ENCODE measurements at places on chromosomes 11 and 22. TPM values are rescaled to one million over a fixed set of nuclear protein-coding genes. Genes with fewer than 3 reads are reported as not detected.

DNA sequence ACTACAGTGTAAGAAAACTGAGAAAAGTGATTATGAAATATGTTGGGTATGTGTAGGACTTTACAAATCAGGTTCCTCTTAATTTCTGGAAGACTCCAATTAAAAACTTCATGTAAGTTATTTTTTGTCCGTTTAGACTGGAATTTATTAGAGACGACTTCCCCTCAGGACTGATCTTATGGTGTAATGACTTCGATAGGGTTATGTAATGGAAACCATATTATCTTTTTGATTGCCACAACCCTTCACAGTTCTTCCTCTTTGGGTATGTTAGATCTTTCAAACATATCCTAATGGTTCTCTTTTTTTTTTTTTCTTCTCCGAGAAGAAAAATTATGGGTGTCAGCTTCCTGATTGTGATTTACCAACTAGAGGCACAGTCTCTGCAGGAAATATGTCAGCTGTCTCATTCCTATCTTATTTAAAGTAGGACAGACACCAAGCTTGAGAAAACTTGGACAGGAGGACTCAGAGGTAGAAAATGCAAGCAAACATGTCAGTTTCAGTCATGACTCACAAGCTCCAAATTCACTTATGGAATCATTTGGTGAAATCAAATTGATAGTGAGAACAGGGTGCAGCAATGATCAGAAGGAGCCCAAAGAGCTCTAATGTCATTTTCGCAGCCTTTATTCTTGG is 11.1 kb upstream of the LDLRAD3 start:
- peak; percentile 24 for DNase-seq

DNA sequence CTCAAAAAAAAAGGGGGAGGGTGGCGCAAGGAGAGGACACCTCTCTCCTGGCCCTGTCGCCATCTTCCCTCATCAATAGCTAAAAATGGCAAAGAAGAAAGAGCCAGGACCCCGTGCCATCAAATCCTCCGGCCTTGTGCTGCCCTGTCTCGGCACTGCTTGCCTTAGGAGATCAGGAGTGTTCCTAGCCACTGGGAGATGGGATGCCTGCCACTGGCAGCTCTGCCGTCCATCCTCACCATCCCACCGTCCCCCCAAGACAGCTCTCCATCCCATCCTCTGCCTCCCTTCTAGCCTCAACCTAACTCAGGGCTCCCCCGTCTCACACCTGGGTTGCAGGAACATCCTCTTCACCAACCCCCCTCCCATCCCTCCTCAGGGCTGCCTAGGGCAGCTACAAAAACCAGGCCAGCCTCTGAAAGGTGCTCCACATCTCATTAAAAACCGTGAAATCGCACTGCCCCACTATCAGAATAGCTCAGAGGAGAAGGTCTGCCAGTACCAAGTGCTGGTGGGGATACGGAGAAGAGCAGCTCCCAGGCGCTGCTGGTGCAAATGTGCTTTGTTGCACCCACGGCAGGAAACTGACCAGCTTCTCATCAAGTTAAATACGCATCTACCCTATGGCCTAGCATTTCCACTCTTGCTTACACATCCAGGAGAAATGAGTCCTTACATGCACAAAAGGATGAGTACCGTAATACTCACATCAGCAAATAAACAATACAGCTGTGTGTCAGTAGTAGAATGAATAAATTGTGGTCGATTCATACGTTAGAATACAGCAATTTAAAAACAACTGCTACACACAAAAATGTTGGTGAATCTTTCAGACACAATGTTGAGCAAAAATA is 31.7 kb upstream of the GCAT start:
- peak; percentile 62 for DNase-seq

The RASGRP2 gene
- total RNA-seq = 1.3 TPM

- DNase-seq = no peak
These were observed 58.8 kb downstream of the ISX start for GRCh38 chr22:35124691-35125219.

The TAF1D gene
- total RNA-seq = 85.2 TPM

GRCh38 chr11:68942751-68943271 is 38.0 kb downstream of the MRGPRD start:
- no peak for DNase-seq

- no peak for DNase-seq
These were observed 74.3 kb downstream of the GRAMD1B start for GRCh38 chr11:123504401-123504800.

DNA sequence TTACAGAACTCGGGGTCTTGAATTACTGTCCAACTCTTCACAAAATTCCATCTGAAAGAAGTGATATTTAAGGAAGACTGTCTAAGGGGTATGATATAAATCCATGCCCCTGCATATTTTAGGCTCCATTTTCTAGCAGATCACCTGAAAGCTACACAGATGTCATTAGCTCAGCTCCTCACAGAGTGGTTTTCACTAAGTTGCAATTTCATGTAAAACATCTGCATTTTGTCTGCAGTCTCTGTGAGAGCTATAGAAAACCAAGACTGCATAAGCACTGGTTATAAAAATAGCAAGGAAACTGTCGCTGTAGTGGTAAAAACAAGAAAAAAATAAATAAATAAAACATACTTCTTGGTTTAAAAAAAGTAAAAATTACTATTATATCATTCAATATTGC is 103.4 kb downstream of the RPL27A start:
- no peak for DNase-seq

The TTC36 gene
- total RNA-seq = 1.6 TPM

The FAM111B gene
- 6.9 TPM for total RNA-seq

GRCh38 chr11:22343371-22344032 is 5.3 kb downstream of the SLC17A6 start:
- no peak for DNase-seq

DNA sequence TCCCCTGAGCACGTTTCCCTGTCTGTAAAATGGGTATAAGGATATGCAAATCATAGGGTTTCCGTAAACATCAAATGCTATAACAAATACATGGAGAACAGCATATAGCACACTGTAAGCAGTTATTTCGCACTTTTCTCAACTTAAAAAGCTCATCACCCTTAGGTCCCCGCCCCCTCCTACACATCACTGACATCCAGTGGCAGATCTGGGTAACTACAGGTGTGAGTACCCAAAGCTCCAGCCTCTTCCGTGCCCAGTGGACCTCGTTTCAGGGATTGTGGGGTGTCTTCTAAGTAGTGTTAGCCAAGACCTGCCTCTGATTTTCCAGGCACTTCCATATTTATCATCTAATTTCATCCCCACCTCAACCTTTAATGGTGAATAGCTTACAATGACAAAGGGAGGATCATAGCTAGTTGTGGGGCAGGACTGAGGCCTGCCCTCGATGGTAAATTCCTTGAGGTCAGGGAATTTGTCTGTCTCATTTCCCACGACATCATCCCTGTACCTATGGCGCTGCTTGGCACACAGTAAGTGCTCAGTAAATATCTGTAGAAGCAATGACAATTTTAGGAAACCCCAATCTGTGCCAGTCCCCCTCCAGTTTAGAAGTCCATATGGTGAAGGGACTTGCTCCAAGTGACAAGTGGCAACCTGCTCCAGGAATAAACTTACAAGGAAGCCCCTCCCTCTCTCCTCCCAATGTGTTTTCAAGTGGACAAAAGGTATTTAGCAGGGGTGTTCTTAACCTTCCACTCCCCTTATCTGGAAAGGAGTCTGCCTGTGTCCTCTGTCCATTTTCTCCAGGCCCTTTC is 340.5 kb downstream of the TENM4 start:
- DNase-seq = peak; percentile 67

The POU2AF1 gene
- not detected for total RNA-seq

GRCh38 chr11:109422870-109423465 is 978 bp downstream of the C11orf87 start:
- peak; percentile 4 for DNase-seq

DNA sequence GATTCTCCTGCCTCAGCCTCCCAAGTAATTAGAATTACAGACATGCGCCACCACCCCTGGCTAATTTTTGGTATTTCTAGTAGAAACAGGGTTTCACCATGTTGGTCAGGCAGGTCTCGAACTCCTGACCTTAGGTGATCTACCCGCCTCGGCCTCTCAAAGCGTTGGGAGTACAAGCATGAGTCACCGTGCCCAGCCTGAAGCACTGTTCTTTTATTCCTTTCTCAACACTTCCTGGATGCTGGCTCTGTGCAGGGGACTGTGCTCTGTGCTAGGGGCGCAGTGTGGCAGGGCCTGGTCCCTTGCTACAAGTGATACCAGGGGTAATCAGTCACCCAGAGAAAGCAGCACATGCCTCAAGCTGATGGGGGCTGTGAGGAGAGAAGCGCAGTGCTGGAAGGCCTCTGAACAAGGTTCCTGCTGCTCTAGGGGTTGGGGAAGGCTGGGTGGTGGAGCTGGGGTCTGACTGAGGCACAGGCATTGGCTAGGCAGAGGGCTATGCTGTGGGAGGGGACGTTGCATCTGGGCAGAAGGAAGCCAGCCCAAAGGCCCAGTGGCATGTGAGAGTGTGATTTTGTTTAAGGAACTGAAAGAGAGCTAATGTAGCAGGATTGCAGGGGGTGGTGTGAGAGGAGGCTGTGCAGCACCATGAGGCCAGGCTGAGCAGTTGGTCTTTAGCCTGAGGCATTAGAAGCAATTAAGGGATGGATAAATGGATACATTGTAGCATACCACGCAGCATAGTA is 42.5 kb downstream of the CABIN1 start:
- peak; percentile 19 for DNase-seq

The CSRP3 gene
- not detected for total RNA-seq

The C11orf65 gene
- total RNA-seq = under 0.01 TPM

The ATG16L2 gene
- 5.2 TPM for total RNA-seq

The GNB1L gene
- total RNA-seq = 4.4 TPM

DNA sequence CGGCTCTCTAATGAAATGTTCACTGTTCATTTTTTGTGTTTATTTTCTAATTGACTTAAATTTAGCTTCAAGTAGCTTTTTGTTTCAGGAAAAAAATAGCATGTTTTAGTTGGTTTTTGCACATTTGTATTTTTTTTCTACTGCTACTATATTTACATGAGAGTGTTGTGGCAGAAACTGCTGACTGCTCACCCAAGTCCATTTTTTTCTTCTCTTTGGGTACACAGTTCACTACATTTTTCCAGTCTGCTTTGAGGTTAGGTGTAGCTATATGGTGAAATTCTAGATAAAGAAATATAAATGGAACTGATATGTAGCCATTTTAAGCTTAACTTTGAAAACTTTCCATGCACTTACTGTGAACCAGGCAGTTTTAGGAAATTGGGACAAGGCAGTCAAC is 216.7 kb upstream of the C11orf87 start:
- DNase-seq = no peak

The SEC14L6 gene
- total RNA-seq = not detected

DNA sequence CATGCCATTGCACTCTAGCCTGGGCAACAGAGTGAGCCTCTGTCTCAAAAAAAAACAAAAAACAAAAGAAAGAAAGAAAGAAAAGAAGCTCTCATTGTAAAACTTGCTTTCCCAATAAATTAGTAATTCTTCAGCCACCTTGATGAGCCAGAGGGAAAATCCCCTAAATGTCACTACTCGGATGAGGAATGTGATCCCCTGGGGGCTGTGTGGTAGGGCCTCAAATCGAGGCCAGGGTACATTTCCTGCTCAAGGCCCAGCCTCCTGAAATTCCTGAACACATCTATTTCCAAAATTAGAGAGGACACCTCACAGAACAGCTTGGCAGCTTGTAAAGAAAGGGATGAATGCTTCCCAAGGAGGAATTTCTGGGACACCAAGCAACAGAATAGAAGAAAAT is 147.1 kb upstream of the SESN3 start:
- no peak for DNase-seq

DNA sequence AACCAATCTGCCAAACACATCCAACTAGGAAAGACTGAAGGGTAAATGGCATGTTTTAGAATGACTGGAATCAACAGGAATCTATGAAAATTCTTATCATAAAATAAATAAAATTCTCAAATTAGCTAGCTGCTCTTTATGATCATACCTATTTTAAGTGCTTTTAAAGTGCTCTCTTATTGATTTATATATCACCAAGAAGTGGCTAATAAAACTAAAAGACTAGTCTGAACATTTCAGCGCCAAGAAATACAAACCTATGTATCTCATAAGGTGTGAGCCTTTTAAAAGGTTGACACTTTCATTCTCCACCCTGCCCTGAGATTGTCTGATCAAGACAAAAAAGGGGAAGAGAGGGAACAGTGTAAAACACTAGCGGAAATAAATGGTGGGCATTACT is 136.8 kb upstream of the ARHGAP42 start:
- DNase-seq = no peak

- DNase-seq = no peak
These were observed 31.1 kb downstream of the OR6Q1 start for GRCh38 chr11:58061813-58062212.

The KRTAP5-3 gene
- total RNA-seq = not detected

GRCh38 chr11:18617688-18618341 is 16.3 kb downstream of the SPTY2D1 start:
- DNase-seq = no peak

DNA sequence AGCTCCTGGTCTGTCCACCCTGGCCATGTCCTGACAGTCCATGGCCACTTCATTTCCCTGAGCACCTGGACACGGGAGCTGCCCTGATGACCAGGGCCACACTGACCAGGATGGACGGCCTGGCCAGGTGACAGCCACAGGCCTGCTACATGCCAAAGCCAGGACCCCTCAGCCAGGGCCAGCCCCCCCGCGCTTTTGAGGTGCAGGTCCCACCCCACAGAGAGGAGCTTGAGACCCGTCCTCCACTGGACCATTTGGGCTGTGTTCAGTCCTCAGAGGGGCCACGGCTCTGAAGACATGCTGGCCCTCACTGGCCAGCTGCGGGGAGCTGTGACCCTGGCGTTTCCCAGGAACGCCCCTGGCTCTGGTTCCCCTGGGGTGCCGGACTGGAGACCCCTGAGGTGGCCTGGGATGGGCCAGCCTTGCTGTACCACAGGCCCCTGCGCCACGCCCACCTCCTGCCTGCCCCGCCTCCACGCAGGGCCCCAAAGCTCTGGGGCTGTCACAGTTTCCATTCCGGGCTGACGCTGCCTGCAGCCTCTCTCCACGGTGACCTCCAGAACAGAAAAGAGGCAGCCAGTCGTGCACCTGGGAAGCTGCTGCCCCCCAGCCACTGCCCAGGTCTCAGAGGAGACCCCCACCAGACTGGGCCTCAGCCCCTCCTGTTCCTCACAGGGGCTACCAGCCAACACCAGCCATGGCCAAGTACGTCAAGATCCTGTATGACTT is 18.2 kb downstream of the EPS8L2 start:
- no peak for DNase-seq

The NPAT gene
- total RNA-seq = 16.5 TPM

DNA sequence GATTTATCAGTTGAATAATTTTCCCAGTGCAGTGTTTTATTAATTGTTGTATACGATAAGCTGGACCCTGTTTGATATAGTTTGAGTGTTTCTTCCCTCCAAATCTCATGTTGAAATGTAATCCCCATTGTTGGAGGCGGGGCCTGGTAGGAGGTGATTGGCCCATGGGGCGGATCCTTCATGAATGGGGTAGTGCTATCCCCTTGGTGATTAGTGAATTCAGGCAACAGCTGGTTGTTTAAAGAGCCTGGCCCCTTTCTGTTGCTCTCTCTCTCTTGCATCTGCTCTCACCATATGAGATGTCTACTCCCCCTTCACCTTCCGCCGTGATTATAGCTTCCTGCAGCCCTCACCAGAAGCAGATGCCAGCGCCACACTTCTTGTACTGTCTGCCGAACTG is 1.5 kb downstream of the OR5A1 start:
- no peak for DNase-seq
